ENCODE measurements at places on chromosomes 4 and X.

DNA sequence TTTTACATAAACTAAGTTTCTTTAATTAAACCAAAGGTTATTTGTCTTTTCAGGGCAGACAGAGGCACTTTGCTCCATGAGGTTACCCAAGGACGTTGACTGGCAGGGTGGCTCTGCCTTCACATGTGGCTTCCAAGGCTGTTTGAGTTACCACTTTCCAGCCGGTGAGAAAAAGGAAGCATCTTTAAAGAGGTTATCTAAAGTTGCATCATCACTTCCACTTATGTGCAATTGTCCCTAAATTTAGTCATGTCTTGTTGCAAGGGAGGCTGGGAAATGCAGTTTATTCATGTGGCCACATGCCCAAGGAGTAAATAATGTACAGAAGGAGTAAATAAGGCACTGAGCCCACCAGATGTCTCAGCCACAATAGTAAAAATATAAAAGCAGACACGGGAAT is 29.0 kb upstream of the RAP1GDS1 start:
- DNase-seq: peak; percentile 4

DNA sequence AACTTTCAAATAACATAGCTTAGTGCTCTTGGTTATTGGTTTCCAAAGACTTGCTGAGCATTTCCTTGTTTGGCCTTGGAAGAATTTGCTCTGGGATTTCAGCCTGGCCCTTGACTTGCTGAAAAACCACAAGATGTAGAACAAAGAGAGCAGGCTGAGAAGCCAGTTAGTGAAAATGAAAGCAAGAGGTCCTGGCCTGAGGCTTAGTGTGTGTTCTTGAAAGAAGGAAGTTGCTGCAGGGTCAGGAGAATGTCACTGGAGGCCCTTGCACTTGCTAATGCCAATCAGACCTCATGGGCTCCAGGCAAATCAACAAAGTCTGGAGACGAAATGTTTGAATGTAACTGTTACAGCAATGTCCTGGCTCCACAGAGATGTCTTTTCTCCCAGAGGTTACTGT is 79.4 kb downstream of the SYNPO2 start:
- DNase-seq: no peak

DNA sequence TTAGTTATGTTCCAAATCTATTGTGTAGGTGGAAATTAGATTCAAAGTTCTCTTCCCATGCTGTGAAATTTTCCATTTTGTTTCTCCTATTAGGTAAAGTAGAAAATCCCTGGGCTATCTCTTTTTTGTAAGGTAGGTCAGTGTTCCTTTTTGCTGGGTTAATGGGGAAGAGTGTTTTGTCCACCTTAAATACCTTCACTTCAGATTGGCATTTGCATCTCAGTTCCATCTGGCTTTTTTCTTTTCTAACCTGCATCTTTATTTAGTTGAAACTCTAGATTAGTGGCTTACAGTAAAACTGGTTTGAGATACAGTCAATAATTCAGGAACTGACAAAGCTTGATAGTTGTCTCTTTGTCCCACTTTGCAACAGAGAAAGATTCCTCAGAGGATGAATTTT is 1115.8 kb downstream of the PDHA2 start:
- DNase-seq: no peak

DNA sequence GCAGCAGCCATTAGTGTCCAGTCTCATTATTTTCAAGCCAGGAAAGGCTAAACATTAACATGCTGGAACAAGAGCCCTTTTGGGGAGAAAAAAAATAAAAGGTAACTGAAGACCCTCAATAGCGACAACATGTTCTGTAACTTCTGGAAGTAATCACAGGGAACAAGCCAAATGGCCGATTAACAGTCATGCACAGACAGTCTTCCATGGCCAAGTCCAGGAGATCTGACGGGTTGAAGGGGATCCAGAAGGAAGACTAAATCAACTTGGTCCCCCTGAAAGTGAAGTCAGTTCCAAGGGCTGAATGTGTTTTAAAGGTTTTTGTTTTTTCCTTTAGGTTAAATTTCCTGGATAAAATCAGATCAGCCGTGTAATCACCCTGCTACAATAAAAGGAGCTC is 52.5 kb downstream of the LNX1 start:
- DNase-seq: no peak

DNA sequence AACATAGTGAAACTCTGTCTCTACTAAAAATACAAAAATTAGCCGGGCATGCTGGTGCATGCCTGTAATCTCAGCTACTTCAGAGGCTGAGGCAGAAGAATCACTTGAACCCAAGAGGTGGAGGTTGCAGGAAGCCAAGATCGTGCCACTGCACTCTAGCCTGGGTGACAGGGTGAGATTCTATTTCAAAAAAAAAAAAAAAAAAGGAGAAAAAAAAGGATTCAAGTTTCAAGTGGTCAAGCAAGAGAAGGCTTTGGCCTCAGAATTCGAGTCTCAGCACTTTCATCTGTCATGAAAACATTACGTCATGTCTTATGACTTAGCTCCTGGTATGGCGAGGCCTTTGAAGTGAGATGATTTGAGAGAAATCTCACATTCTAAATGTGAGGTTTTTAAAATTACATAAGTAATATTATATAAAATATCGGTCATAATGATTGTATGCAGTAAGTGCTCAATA is 21.2 kb upstream of the DHRSX start:
- no peak for DNase-seq

GRCh38 chr4:3405176-3405575 is 36.6 kb upstream of the HGFAC start:
- no peak for DNase-seq

Measured in kidney capillary endothelial cell (primary cell).